CD4-positive, CD25-positive, alpha-beta regulatory T cell (primary cell): ENCODE measurements at places on chromosomes 16 and 17. TPM values are rescaled to one million over a fixed set of nuclear protein-coding genes. Genes with fewer than 3 reads are reported as not detected.

Gene TUBB3
- total RNA-seq: 1.8 TPM

Gene GNAO1
- 3.0 TPM for total RNA-seq

Gene IL32
- total RNA-seq: 1,611 TPM

Gene CCL17
- total RNA-seq: not detected

Gene SLC12A3
- not detected for total RNA-seq

Gene PDILT
- not detected for total RNA-seq

Gene GSDMA
- total RNA-seq: 1.5 TPM

Gene CIITA
- 35.0 TPM for total RNA-seq

Gene NPTX1
- total RNA-seq: 0.07 TPM

DNA sequence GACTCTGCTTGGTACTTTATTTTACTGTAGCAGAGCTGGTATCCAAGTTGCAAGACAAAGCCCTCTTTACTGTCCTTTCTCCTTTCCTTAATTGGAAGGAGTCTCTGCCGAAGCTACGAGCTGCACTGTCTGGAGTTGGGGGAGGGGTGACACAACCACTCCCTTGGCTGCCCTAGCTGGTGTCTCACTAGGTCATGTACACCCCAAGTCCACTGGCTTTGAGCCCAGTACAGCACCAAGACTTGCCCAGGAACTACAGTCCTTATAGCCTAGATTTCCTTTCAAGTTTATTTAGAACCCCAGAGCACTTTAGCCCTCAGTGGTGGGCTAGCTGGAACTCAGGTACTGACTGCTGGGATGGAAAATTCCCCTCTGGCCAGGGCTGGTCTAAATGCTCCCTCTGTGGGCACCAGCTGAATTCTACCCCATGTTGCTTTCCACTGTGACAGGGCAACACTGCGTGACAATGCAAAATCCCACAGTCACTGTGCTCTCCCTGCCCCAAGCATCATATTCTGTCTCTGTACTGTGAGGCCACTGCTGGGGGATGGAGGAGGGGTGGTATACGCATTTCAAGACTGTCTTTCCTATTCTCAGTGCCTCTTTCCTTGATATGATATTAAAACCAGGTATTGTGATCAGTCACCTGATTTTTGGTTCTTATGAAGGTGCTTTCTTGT lies 18.4 kb downstream of the EFCAB5 start:
- no peaks in the 10 kb centered on the region for H3K4me1 ChIP-seq
- H3K27me3 ChIP-seq: no peaks in the 10 kb centered on the region
- no peaks in the 10 kb centered on the region for H3K36me3 ChIP-seq
- H3K27ac ChIP-seq: no peak overlapping the region
- no peak overlapping the region for H3K4me3 ChIP-seq

- H3K4me3 ChIP-seq: no peak overlapping the region
- H3K27ac ChIP-seq: no peak overlapping the region
- no peaks in the 10 kb centered on the region for H3K36me3 ChIP-seq
- H3K27me3 ChIP-seq: no peaks in the 10 kb centered on the region
- DNase-seq: no peak
Measured at GRCh38 chr17:69728816-69729215, 314.3 kb downstream of the MAP2K6 start.

GRCh38 chr17:38798614-38799500 lies 499 bp downstream of the PIP4K2B start:
- H3K4me1 ChIP-seq: peaks cover 25% of the 10 kb centered on the region
- peak; percentile 80 for DNase-seq
- peak overlapping the region; percentile 87 for H3K27ac ChIP-seq
- peak overlapping the region; percentile 88 for H3K4me3 ChIP-seq

DNA sequence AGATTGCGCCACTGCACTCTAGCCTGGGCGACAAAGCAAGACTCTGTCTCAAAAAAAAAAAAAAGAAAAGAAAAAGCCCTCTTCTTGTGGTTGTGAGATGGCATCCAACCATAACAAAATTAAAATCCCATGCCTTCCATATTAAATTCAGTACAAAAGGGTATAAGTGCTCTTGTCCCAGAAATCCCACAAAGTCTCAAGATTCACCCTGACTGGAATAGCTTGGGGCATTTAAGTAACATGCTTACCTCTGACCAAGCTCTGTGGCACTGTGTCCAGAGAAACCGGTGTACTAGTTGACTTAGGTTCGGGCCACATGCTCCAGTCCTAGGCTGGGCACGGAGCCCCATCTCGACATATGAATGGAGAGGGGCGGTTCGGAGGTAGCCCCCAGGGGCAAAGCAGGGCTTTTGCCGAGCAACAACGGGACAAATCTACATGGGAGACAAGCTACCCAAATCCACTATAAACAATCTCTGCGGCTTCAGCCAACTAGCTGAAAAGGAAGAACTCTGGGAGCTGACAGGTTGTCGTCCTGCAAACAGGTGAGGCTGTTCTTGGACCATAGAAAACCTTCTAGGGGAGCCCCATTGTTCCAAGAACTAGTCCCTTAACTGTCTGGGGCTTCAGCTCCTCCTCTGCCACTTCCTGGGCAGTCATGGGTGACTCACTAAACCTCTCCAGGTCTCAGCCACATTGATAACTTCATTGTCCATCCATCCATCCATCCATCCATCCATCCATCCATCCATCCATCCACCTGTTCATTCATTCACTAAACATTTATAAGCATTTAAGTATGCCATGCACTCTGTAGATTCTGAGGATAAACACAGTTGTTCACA lies 10.3 kb upstream of the IL4R start:
- H3K36me3 ChIP-seq: no peaks in the 10 kb centered on the region
- DNase-seq: no peak
- no peaks in the 10 kb centered on the region for H3K4me1 ChIP-seq
- H3K27me3 ChIP-seq: no peaks in the 10 kb centered on the region
- no peak overlapping the region for H3K4me3 ChIP-seq

DNA sequence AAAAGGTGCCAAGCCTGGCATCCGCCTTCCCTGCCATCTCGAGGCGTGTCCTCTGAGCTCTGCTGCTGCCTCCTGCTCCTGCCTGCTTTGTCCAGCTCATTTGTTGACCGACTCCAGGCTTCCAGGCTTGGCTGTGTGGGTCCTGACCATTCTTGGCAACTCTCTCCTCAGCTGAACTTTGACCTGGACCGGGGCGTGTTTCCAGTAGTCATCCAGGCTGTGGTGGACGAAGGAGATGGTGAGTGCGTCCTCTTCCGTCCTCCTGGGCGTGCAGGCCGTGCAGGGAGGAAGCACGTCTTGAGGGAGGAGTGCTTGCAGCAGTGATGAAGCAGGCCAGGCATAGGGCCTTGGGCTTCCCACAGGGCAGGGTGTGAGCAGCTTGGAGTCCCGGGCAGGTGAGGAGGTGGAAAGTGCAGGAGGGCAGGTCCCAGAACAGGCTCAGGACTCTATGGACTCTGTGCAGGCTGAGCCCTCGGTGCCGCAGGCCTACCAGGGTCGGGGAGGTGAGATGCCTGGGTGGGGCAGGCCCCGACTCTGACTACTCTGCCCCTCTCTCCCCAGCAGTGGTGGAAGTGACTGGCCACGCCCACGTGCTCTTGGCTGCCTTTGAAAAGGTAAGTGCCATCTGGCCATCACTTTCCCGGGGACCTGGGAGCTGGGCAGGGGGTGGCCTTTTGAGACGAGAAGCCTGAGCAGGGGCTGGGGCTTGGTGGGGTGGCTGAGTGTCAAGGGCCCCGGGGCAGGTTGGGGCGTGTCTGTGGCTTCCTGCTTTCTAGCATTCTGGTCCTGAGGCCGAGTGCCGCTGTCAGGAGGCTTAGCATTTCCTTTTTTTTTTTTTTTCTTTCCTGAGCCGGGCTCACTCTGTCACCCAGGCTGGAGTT lies 28.6 kb upstream of the NUDT16L1 start:
- H3K27ac ChIP-seq: peak overlapping the region; percentile 70
- peaks cover 42% of the 10 kb centered on the region for H3K4me1 ChIP-seq
- H3K27me3 ChIP-seq: no peaks in the 10 kb centered on the region
- peak; percentile 49 for DNase-seq
- peaks cover 29% of the 10 kb centered on the region for H3K36me3 ChIP-seq

- H3K27me3 ChIP-seq: no peaks in the 10 kb centered on the region
- H3K4me3 ChIP-seq: no peak overlapping the region
- no peak overlapping the region for H3K27ac ChIP-seq
- H3K4me1 ChIP-seq: peaks cover 8% of the 10 kb centered on the region
- H3K36me3 ChIP-seq: peaks cover 48% of the 10 kb centered on the region
- no peak for DNase-seq
Measured at GRCh38 chr17:63653050-63653449, 30.8 kb downstream of the MAP3K3 start.

- H3K36me3 ChIP-seq: no peaks in the 10 kb centered on the region
- DNase-seq: no peak
- H3K27me3 ChIP-seq: no peaks in the 10 kb centered on the region
- no peak overlapping the region for H3K27ac ChIP-seq
- no peaks in the 10 kb centered on the region for H3K4me1 ChIP-seq
Measured at GRCh38 chr16:51822471-51822870, 671.4 kb upstream of the SALL1 start.

- H3K4me3 ChIP-seq: no peak overlapping the region
- DNase-seq: no peak
- peak overlapping the region; percentile 57 for H3K27ac ChIP-seq
Measured at GRCh38 chr17:82065193-82065637, 389 bp downstream of the DUS1L start.

DNA sequence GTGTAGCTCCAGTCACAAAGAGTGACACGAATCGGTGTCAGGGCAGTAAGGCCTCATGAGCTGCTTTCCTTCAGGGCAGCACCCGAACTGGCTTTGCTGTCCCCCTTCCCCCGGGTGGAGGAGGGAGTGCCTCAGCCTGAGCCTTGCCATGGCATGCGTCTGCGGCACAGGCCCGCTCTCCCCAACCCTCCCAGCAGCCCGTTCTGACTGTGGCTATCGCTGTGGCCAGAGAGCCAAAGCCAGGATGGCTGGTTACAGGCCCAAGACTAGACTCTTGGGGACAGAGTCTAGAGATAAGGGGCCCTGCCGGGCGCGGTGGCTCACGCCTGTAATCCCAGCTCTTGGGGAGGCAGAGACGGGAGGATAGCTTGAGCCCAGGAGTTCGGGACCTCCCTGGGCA lies 25.9 kb downstream of the CLUH start:
- no peak overlapping the region for H3K27ac ChIP-seq
- peaks cover 40% of the 10 kb centered on the region for H3K36me3 ChIP-seq
- H3K4me3 ChIP-seq: no peak overlapping the region
- DNase-seq: no peak
- no peaks in the 10 kb centered on the region for H3K4me1 ChIP-seq
- no peaks in the 10 kb centered on the region for H3K27me3 ChIP-seq

DNA sequence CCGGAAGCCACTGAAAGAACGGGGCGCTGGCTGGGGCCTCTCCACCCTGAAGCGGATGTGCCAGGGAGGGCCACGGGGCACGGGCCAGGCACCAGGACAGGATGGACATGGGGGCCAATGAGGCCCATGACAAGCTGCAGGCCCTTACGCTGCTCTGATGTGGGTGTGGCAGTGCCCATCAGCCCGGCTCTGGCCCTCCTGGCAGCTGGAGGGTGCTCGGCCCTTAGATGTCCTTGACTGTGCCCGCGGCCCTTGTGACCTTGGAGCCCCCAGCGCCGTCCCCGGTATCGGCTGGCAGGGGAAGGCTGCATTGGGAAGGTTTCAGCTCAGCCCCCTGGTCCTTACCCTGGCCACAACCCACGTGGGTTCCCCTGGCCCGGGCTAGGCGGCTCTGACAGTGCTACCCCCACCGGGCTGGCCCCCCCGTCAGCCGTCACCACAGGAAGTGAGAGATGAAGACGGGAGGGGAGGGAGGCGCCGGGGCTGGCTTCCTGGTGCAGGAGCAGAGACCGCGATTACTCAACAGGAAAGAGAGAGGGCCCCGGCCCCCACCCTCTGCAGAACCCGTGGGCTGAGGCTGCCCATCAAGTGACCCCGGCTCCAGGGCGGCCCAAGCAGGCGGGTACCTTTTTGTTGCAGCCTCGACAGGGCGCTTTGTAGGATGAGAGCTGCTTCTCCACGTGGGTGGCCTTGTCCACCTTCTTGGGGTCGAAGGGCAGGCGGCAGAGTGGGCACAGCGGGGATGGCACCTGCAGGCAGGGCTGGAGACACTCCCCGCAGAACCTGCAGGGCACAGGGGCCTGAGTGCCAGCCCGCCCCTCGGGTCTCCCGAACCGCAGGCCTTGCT lies 5.3 kb downstream of the RNF166 start:
- peaks cover 79% of the 10 kb centered on the region for H3K4me1 ChIP-seq
- no peaks in the 10 kb centered on the region for H3K27me3 ChIP-seq

DNA sequence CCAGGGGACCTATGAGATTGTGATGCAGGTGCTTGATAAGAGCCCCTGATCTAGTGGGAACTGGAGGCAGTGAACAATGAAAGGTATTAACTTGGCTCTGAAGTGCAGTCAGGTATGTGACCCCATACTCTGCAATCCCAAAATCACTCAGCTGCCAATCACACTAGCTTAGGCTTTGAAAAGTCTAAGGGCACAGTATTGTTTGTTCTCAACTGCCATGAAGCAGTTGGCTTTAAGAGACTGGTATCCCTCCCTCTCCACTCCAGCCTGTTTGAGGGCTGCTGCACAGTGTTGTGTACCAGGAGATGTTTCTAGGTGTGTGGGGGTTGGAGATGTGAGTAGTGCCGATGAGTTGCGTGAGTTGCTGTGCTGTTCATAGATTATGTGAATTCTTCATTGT lies 2.4 kb downstream of the YPEL2 start:
- H3K4me3 ChIP-seq: peak overlapping the region; percentile 89
- no peak overlapping the region for H3K27ac ChIP-seq
- H3K27me3 ChIP-seq: no peaks in the 10 kb centered on the region
- peaks cover 73% of the 10 kb centered on the region for H3K4me1 ChIP-seq

- DNase-seq: no peak
- peaks cover 17% of the 10 kb centered on the region for H3K36me3 ChIP-seq
- peaks cover 2% of the 10 kb centered on the region for H3K4me1 ChIP-seq
- H3K27ac ChIP-seq: no peak overlapping the region
Measured at GRCh38 chr17:64152428-64153125, 22.6 kb upstream of the ERN1 start.
